HuH-7 (cell line): ENCODE measurements at places on chromosomes 7 and 10.
A peak's percentile ranks its signal among the peaks of the same experiment; 100 is the strongest.

DNA sequence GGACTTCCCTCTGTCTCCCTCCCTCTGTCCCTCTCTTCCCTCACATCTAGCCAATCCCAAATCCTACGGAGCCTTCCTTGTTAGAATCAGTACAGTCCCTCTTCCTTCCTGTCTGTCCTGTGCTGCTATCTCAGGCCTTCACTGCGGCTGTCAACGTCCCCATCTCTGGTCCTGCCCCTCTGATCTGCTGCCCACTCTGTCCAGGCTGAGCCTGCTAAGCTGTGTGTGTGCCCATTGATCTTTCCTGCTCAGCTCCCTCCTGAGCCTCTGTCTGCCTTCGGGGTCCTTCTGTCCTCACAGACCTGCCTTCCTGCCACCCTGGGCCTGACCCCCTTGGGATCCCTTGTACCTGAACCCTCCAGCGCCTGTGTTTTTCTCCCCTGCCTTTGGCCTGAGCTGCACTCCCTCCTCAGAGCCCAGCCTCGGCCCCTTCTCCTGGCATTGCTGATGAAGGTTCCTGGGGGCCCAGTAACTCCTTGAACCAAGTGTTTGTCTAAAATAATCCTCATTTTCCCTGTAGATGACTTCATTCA lies 182.1 kb upstream of the SHH start:
- no peak for DNase-seq

DNA sequence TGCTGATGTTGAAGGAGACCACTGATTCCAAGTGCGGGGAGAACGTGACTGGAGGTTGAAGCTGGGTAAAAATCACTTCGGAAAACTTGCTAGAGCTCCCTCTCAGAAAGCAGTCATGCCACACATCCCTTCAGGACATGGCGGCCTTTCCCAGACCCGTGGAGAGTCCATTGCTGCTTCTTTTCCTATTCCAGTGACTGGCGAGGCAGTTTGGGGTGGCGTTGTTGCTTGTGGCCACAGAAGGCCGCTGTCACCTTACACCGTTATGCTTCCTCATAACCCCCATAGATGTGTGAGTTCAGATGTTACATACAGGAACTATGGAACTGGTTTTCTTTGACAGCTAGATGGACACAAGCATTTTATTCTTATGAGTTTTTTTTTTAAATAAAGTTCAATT lies 235.6 kb upstream of the POM121L12 start:
- no peak for DNase-seq

- DNase-seq: no peak
Observed at GRCh38 chr10:60978287-60979115, 34.5 kb upstream of the RHOBTB1 start.

GRCh38 chr10:44723619-44724325 lies 187.4 kb upstream of the TMEM72 start:
- no peak for DNase-seq

- no peak for DNase-seq
Observed at GRCh38 chr7:118259115-118259514, 34.6 kb downstream of the ANKRD7 start.

GRCh38 chr7:38276096-38276877 lies 2.9 kb upstream of the TARP start:
- no peak for DNase-seq

- DNase-seq: no peak
Observed at GRCh38 chr7:140902303-140902953, 22.3 kb downstream of the BRAF start.

- DNase-seq: no peak
Observed at GRCh38 chr7:134210227-134210626, 83.1 kb downstream of the LRGUK start.

- DNase-seq: no peak
Observed at GRCh38 chr7:101954499-101954898, 137.1 kb downstream of the CUX1 start.

DNA sequence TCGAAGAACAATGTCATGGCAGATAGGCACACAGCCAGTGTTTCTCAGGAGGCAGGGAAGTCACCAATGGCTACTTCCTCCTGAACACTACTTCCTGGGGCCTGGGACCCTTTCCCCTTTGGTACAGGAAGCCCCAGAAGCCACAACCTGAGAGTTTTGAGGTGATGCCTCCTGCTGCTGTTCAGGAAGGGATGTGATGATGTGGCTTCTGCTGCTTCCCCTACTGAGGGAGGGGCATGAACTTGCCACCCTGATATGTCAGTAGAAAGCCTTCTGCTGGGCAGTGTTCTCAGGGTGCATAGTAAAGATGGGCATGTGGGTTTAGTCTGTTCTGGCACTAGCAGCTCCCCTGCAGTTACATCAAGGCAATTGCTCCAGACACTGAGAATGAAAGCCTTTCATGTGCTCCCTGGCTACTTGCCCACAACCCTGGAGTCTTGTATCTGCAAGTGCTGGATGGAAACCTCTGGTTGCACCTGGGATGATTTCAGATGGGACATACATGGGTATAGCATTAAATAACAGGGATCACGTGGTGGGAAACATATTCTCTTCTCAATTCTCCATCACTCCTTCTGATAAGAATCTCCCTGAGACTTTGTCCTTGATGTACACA lies 69.3 kb downstream of the ADRA2A start:
- no peak for DNase-seq

- DNase-seq: no peak
Observed at GRCh38 chr7:85114342-85114741, 72.5 kb downstream of the SEMA3D start.

- no peak for DNase-seq
Observed at GRCh38 chr10:46528171-46528671, 28.2 kb downstream of the GPRIN2 start.

- no peak for DNase-seq
Observed at GRCh38 chr10:112230325-112230988, 46.9 kb upstream of the GPAM start.

- peak; percentile 58 for DNase-seq
Observed at GRCh38 chr7:54987772-54988171, 31.0 kb upstream of the EGFR start.

DNA sequence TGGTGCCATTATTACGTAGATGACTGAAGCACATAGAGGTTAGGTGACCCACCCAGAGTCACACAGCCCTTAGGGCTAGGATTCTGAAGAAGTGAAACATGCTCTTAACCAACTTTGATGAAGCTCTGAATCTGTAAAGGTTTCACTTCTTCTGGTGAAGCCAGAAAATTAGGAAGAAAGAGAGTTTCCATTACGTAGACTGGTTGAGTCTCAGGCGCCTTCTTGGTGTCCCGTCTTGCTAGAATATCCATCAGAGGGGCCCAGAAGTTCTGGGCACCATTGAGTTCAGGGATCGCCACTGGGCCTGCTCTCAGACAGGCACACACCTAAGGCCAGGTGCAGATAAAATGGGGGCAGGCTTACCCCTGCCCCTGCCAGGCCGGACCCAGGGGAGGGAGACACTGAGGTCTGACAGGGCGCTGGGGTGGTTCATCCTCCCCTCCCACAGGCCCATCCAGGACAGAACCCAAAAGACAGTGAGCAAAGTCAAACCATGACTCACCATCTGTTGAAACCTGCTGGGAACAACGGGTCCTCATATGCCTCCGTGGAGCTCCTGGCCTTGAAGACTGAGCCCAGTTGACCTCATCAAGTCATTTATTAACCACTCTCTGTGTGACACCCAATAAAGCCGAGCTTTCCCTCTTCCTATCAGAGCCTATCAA lies 33.2 kb downstream of the DRGX start:
- DNase-seq: peak; percentile 26

- DNase-seq: no peak
Observed at GRCh38 chr7:135974667-135975066, 2.5 kb downstream of the MTPN start.

DNA sequence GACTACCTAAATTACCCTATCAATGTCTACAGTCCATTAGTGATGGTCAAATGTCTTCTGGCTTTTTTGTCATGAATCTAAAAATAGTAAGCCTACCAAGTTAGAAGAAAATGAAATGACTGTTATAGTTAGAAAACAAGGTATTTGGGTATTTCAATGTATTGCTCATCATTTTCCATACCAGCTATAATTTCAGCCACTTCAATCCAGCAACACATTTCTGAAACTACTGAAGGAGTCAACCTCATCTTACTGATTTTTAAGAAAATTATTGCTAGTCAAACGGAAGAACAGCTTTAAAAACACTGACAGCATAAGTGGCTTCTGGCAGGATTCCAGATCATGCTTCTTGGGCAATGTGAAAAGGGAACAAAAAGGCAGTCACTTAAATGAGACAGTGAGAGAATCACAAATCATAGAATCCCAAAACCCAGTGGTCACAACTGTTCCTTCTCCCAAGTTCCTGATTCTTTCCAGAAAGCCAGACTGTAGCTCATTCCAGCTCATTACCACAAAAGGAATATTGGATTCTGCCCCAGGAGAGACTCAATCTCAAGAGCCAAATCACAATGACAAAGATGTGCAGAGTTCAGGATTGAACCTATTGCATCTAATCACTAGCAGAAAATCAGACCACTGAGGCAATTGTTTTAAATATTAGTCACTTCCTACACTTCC lies 61.2 kb upstream of the LRRN3 start:
- no peak for DNase-seq

DNA sequence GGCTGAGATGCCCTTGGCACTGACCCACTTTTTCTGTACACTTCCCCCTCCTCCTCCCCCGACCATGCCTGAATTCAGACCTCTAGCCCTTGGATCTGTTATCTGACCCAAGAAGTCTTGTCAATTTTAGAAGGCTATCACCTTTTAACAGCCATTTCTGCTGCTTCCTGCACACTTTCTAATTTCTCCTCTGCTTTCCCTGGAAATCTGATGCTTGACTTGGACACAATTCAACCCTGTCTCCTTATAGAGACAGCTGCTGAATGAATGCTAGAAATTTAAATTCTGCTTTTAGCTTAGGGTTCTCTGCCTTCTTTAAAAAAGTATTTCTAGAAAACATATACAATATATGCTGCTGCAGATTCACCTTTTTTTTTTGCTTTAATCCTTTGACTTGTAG lies 417.9 kb upstream of the KLF6 start:
- no peak for DNase-seq

- no peak for DNase-seq
Observed at GRCh38 chr7:23456093-23456492, 14.2 kb downstream of the IGF2BP3 start.

GRCh38 chr7:30266686-30267085 lies 17.7 kb upstream of the ZNRF2 start:
- no peak for DNase-seq

GRCh38 chr10:75012471-75012870 lies 99.0 kb upstream of the SAMD8 start:
- DNase-seq: no peak

- DNase-seq: no peak
Observed at GRCh38 chr10:34748767-34749166, 66.3 kb downstream of the PARD3 start.

DNA sequence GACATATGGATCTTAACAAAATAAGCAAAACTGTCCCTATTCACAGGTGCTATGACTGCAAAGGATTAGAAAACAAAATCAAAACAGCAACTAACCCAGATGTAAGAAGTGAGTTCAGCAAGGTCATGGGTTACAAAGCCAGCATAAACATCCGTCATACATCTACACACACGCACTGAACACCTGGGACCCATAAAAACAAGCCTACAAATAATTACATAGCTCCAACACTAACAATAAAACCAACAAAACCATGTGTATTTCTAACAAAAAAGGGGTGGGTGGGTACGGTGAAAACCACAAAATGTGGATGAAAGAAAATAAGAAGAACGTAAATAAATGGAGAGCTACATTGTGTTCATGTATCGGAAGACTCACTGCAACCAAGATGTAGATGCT lies 256.8 kb downstream of the ELFN1 start:
- no peak for DNase-seq

- DNase-seq: no peak
Observed at GRCh38 chr7:151399906-151400305, 9.9 kb downstream of the WDR86 start.

- DNase-seq: no peak
Observed at GRCh38 chr10:18699849-18700840, 40.9 kb downstream of the ARL5B start.

- DNase-seq: no peak
Observed at GRCh38 chr7:6175645-6176044, 96.8 kb downstream of the CYTH3 start.

DNA sequence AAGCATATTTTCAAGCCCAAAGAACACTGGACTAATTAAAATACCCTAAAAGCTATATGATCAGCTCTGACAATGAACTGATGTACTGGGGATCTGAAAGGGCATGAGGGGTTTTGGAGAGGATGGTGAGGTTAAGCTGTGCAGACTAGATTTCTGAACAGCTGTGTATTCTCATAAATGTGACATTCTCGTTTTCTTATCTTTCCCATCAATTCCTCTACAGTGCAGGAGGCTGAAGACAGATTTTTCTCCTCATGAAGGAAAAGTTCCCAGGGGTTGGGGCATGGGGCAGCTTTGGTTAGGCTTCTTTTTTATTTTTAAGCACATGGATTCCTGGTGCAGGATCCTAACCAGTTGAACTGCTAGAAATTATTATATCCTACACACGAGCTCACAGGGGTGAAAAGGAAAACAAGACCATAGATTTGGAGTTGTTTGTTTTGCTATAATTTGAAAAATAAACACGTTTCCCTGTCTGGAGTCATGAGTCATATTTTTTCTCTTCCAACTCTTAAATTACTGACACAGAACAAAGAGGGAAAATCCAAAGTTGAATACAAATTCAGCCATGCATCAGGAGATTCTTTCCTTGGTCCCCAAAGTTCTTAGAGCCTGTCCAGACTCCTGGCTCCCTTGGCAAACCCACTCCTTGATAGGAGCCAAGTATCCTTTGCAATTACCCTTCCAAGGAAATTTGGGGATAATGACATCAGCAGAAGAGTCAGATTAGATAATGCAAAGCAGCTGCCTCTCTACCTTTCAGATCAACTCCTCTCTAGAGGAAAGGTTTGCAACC lies 147.7 kb upstream of the NPVF start:
- no peak for DNase-seq

- no peak for DNase-seq
Observed at GRCh38 chr7:91957823-91958222, 17.2 kb downstream of the AKAP9 start.

GRCh38 chr10:71631007-71631861 lies 88.3 kb downstream of the C10orf105 start:
- no peak for DNase-seq

DNA sequence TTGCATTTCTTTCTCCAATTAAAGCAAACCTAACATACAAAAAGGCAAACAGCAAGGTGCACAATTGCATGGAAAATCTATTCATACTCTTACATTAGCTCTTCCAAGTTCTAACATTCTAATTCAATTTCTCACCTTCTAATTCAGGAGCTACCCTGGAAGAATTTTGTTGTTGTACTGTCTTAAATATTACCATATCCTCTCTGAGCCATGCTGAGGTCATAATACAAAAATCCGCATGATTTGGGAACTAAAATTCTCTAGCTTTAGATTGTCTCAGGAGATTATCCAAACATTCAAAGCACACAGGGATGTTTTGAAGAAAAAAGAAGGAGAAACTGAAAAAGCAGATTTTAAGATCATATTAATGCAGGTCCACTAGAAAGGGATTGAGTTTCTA lies 229.9 kb downstream of the KIAA1217 start:
- no peak for DNase-seq

GRCh38 chr7:123714296-123715080 lies 34.3 kb downstream of the WASL start:
- DNase-seq: no peak

- DNase-seq: no peak
Observed at GRCh38 chr10:21526188-21526859, 842 bp upstream of the SKIDA1 start.

GRCh38 chr10:93542358-93542791 lies 24.1 kb upstream of the FFAR4 start:
- DNase-seq: no peak
